A549 treated with CpdA at 1 μM for 4 hours (cell line): ENCODE measurements at places on chromosomes 2 and 18. TPM values are rescaled to one million over a fixed set of nuclear protein-coding genes. Genes with fewer than 3 reads are reported as not detected.

TOGARAM2 gene
- 0.06 to 0.31 TPM (median 0.13 TPM) in 4 of 5 replicates, not detected in the other for total RNA-seq

NPHP1 gene
- total RNA-seq: 8.0 to 10.3 TPM (median 8.9 TPM) in 5 replicates

RAB6C gene
- not detected in 5 replicates for total RNA-seq

RAB17 gene
- 0.09 to 0.32 TPM (median 0.13 TPM) in 4 of 5 replicates, not detected in the other for total RNA-seq

IL1RL2 gene
- total RNA-seq: not detected in 5 replicates
